NCI-H345 (cell line): ENCODE measurements at places on chromosomes 3 and 15.

- no peak for DNase-seq
Measured at GRCh38 chr15:69500339-69500738, 47.7 kb downstream of the RPLP1 start.

GRCh38 chr15:32651229-32651837 lies 9.8 kb downstream of the SCG5 start:
- peak; percentile 22 for DNase-seq

GRCh38 chr3:46471371-46471914 lies 6.7 kb upstream of the LTF start:
- no peak for DNase-seq

DNA sequence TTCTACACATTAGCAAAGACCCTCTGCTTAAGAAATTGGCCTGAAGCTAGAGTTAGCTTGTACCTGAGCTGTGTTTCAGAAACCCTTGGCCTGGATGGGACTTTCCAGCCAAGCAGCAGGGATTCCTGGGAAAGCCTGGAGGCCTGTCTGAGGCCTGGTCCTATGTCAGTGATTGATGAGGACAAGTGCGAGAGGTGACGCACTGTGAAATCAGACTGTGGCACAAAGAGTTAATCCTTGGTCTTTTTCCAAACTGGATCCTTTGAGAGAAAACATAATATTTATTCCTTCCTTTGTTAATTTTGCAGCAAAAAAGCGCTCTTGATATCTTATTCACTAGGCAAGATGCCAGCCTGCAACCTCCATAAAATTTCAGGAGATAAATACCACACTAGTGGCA lies 225.0 kb upstream of the ATP11B start:
- no peak for DNase-seq

- no peak for DNase-seq
Measured at GRCh38 chr15:70531576-70531975, 231.8 kb downstream of the UACA start.

- DNase-seq, result no peak
Measured at GRCh38 chr3:37793889-37794591, 67.6 kb upstream of the CTDSPL start.

GRCh38 chr3:168102735-168103410 lies 7.1 kb upstream of the GOLIM4 start:
- DNase-seq, result no peak

DNA sequence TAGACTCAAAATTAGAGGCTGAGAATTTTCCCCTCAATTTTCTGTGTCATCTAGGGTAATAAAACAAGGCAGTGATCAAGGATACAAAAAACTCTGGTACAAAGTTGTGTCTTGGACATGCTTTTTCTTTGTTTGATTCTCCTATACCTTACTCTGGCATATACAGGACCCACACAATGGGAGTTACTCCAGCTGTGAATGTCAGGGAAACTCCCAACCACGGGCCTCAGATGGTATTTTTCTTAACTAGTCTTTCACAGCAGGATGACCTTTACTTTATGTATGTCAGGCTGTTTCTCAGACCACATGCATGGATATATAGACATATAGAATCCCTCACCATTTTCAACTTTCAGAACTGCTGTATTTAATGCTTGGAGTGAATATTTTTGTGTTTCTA lies 41.3 kb downstream of the FEZF2 start:
- no peak for DNase-seq

- DNase-seq, result no peak
Measured at GRCh38 chr15:66226736-66227135, 26.8 kb downstream of the MEGF11 start.

DNA sequence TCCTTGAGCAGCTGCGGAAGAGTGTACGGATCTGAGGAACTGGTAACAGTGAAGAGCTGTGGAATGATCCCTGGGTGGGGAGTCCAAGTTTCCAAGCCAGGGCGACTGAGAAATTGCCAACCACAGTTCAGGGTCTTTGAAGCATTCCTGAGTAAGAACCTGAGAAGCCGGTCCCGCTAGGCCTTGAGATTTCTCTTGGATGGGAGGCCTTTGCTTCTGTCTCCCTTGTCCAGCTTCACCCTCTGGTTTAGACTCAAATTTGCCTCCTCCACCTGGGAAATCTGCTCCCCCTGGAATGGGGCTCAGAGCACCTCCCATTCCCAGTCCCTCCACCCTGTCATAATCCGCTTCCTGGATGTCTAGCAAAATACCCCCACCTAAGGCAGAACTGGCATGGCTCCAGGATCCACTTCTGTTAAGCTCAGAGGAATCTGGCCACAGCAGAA lies 127.7 kb upstream of the DLG1 start:
- no peak for DNase-seq

DNA sequence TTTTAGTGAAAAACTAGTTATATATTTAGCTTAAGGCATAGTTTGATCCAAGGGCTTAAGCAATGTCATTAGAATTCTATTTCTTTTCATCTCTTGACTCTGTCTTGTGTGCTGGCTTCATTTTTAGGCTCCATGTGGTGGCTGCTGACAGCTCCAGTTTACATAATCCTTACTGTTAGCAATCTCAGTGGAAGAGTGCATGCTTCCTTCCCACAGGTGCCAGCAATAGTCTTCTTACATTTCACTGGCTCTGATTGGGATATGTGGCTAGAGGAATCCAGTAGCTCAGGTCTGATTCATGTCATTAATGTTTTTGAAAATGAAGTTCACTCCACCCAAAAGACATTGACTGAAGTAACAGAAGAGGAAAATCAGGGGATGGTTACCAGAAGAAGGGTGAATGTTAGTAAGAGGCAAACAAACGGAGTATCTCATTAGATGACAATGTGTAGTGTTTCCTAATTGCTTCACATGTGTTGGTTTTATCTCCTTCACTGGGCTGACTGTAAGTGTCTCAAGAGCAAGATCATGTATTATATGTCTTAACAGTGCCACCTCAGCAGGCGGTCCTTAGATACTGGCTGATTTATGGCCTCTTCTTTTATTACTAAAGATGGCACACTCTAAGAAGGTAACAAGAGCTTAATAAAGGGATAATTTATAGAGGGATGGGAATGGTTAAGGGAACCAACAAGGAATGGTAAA lies 25.6 kb upstream of the TCF12 start:
- no peak for DNase-seq

- DNase-seq, result peak; percentile 53
Measured at GRCh38 chr3:56702490-56703315, 19.6 kb upstream of the TASOR start.

GRCh38 chr3:116037954-116038911 lies 407.1 kb downstream of the LSAMP start:
- DNase-seq, result no peak

DNA sequence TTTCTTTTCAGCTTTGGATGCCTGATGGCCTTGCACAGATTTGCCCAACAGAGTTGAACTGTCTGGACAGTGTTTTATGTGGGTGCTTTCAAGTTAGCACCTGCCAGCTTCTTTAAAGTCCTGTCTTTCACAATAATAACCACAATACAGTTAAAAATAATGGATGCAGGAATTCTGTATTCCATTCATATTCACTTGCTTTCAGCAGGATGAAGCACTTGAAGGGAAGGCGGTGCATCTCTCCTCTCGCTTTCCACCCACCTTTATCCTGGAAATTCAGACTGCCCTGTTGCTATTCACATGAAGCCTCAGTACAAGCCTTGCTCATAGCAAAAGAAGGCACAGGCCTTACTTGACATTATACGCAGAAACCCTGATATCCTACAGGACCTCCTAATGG lies 26.5 kb upstream of the GYG1 start:
- no peak for DNase-seq

- DNase-seq, result no peak
Measured at GRCh38 chr15:90482124-90483011, 47.4 kb upstream of the CRTC3 start.

DNA sequence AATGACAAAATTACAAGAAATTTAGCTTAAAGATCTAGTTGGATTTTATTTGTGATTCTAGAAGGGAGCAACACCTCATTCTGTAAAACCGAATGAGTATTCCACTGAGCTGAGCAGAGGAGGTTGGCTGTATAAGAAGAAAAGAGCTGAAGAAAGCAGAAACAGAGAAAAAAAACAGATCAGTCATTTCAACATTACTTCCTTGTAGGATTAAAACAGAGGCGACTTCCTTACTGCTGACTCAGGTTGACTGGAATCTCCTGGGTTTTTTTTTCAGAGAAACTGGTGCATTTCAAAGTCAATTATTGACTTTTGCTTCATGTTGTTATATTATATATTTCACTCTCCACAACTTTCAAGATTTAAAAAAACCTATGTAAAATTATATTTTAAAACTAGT lies 368.1 kb upstream of the UBE2E2 start:
- no peak for DNase-seq

- DNase-seq, result no peak
Measured at GRCh38 chr3:180325533-180325932, 276.4 kb upstream of the TTC14 start.

- DNase-seq, result no peak
Measured at GRCh38 chr3:110752307-110752706, 319.3 kb upstream of the NECTIN3 start.

- no peak for DNase-seq
Measured at GRCh38 chr3:104635872-104636580, 730.7 kb upstream of the ALCAM start.

DNA sequence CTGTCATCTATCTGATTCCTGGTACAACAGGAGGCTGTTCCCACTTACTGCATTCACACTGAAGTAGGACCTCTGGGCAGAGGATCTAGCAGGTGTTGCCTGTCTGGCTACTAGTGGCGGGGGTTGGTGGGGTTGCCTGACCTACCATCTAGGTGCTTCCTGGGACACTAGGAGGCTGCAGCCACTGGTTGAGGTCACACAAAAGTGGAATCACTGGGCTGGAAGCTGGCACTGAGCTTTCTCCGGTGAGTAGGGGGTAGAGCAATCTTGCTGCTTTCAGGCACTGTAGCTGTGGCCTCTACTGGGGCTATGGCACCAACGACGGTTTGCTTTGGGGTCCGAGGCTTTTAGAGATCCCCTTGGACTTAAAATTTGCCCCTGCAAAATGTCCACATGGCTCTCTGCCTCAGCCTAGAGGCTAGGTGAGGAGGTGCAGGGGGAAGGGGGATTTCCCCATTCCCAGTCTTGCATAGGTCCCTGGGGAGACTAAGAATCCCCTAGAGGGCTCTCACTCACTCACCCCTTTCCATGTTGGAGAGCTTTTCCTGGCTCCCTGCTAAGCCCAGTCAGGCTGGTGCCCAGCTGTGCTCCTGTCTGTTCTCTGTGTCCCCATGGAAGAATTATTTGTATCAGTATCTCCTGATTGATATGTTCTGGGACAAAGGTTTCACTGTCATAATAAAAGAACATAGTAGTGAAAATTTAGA lies 397.7 kb upstream of the EPHA6 start:
- DNase-seq, result no peak

GRCh38 chr3:122078235-122078935 lies 23.2 kb downstream of the CD86 start:
- DNase-seq, result no peak

DNA sequence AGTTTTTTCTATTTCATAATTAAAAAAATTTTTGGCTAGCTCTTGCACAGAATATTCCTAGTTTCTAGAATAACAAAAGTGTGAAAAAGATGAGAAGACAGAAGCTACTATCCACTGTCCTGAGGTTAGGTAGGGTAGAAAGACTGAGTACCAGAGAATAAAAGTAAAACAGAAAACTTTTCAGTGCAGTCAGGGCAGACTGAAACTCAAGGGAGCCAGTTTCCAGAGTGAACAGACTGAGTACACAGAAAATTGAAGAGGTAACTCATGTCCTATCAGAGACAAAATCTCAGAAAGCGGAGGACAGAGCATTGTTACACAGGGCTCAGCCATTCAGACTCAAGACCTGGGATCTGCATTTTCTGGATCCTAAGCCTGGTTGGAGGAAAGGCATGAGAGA lies 8.8 kb upstream of the FBXO40 start:
- no peak for DNase-seq

DNA sequence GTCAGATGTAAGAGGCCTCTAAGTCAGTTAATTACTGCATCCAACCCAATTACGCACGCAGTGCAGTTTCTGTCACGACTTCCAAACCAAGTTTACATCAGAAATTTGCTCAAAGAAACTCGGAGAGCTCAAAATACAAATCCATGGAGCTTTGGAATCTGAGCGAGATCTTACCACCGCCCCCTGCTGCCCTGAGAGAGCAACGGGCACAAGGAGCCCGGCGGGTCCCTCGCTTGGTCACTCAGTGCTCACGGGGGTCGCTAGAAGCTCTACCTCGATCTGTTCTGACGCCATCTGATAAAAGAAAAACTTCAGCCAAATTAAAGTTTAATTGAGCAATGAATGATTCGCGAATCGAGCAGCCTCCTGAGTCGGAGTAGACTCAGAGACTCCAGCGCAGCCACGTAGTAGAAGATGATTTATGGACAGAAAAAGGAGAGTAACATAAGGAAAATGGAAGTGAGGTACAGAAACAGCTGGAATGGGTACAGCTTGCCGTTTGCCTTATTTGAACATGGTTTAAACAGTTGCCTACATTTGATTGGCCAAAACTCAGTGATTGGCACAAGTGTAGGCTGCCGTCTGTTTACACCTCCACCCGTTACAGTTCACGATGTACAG lies 232.7 kb upstream of the ATP10A start:
- no peak for DNase-seq

DNA sequence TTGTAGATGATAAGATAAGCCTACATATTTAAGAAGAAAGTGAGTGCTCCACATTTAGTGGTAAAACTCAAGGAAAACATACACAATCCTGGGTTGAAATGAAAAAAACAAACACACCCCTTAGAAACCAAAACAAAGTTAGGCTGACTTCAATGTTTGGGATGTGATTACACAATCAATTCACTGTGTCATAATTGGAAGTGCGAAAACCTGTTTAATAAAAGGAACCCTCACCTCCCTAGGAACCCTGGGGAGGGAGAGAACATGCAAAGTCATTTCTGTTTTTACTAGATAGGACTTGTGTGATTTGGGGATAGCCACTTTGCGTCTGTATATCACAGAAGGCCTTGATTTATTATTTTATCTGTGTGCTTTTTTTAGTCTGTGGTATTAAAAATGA lies 275.0 kb downstream of the NFKBIZ start:
- no peak for DNase-seq

DNA sequence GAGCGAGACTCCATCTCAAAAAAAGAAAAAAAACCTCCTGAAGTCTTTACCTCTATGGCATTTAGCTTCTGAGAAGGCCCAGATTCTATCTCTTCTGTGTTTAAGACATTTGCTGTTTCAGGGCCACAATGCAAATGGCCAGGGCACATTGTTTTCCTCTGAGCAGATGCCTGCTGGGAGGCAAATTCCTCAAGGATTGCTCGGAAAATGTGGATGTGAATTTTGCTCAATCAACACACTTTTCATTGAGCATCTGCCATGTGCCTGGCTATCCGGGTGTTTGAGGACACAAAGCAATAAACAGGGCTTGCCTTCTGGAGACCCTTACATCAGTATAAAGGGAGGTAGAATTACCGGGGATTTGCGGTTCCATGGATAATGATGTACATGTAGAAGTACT lies 20.0 kb downstream of the TRIM71 start:
- no peak for DNase-seq

DNA sequence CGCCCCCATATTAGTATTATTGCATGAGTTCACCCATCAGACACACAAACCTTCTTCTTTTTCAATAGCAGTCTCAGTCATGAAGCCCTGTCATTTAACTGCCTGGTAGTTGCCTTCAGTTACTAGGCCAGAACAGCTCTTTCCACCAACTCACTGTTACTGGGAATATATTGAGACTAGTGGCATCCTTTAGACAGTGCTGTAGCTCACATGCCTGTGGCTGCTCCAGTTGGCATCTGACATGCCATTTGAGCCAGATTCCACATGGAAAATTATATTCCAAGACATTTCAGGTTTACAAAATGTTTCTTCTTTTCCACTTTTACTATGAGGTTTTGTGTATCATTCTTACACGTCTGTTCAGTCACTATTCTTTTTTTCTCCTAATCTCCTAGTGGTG lies 146.1 kb downstream of the GHSR start:
- no peak for DNase-seq
